Psoas muscle (tissue), 8 donors: ENCODE measurements at places on chromosomes 16 and 17. TPM values are rescaled to one million over a fixed set of nuclear protein-coding genes. Genes with fewer than 3 reads are reported as not detected.

GRCh38 chr16:72199761-72200337 lies 27.9 kb upstream of the PMFBP1 start:
- no peak for DNase-seq
- H3K4me1 ChIP-seq: no peaks in the 10 kb centered on the region
- no peaks in the 10 kb centered on the region for H3K36me3 ChIP-seq
- no peaks in the 10 kb centered on the region for H3K27me3 ChIP-seq
- H3K27ac ChIP-seq: no peak overlapping the region

- no peaks in the 10 kb centered on the region for H3K27me3 ChIP-seq
- peak; percentile 59 for DNase-seq
- H3K36me3 ChIP-seq: no peaks in the 10 kb centered on the region
- no peak overlapping the region for H3K4me3 ChIP-seq
Observed at GRCh38 chr16:82368041-82368440, 198.0 kb upstream of the MPHOSPH6 start.

- H3K4me1 ChIP-seq: peaks cover 15% of the 10 kb centered on the region
- no peak overlapping the region for H3K27ac ChIP-seq
- no peak overlapping the region for H3K4me3 ChIP-seq
- H3K27me3 ChIP-seq: no peaks in the 10 kb centered on the region
- H3K36me3 ChIP-seq: no peaks in the 10 kb centered on the region
- DNase-seq: no peak
Observed at GRCh38 chr17:4715063-4715744, 4.8 kb downstream of the ARRB2 start.

GRCh38 chr16:68445458-68445857 lies 2.9 kb downstream of the SMPD3 start:
- H3K36me3 ChIP-seq: no peaks in the 10 kb centered on the region
- H3K27ac ChIP-seq: no peak overlapping the region
- H3K4me1 ChIP-seq: peaks cover 12% of the 10 kb centered on the region
- H3K27me3 ChIP-seq: peaks cover 41% of the 10 kb centered on the region

GRCh38 chr16:82300374-82300951 lies 130.4 kb upstream of the MPHOSPH6 start:
- H3K27ac ChIP-seq: no peak overlapping the region
- H3K36me3 ChIP-seq: no peaks in the 10 kb centered on the region
- H3K4me1 ChIP-seq: no peaks in the 10 kb centered on the region
- no peaks in the 10 kb centered on the region for H3K27me3 ChIP-seq
- H3K4me3 ChIP-seq: no peak overlapping the region

DNA sequence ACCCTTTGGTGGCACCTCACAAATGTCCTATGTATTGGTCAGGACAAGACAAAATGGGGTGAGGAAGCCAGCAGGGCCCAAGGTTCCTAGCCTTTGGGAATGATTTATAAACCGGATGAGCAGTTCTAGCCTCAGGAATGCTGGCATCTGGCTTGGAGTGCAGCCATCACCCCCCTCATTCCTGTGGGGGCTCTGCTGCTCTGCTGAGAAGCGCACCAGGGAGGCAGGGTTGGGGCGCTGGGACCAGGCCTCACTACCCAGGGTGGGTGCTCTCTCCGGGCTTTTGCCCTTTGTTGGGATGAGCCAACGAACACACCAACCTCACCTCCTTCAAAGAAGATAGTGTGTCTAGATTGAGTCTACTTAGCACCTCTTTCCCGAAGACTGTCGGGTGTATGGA lies 39.2 kb downstream of the TMEM11 start:
- no peak for DNase-seq
- no peak overlapping the region for H3K4me3 ChIP-seq
- peak overlapping the region; percentile 96 for H3K27ac ChIP-seq
- no peaks in the 10 kb centered on the region for H3K27me3 ChIP-seq
- peaks cover 48% of the 10 kb centered on the region for H3K4me1 ChIP-seq
- H3K36me3 ChIP-seq: peaks cover 13% of the 10 kb centered on the region

- H3K27ac ChIP-seq: no peak overlapping the region
- DNase-seq: no peak
- no peaks in the 10 kb centered on the region for H3K36me3 ChIP-seq
- H3K4me1 ChIP-seq: peaks cover 8% of the 10 kb centered on the region
- H3K4me3 ChIP-seq: no peak overlapping the region
- peaks cover 8% of the 10 kb centered on the region for H3K27me3 ChIP-seq
Observed at GRCh38 chr17:48016112-48016511, 21.5 kb downstream of the COPZ2 start.

GRCh38 chr17:538181-538973 lies 176.3 kb downstream of the VPS53 start:
- peaks cover 8% of the 10 kb centered on the region for H3K4me1 ChIP-seq
- no peaks in the 10 kb centered on the region for H3K36me3 ChIP-seq
- H3K27me3 ChIP-seq: no peaks in the 10 kb centered on the region
- DNase-seq: no peak
- no peak overlapping the region for H3K27ac ChIP-seq

GRCh38 chr17:47696717-47697642 lies 3.0 kb downstream of the TBKBP1 start:
- no peak overlapping the region for H3K27ac ChIP-seq
- no peak overlapping the region for H3K4me3 ChIP-seq
- H3K4me1 ChIP-seq: peaks cover 12% of the 10 kb centered on the region
- H3K36me3 ChIP-seq: peaks cover 29% of the 10 kb centered on the region

DNA sequence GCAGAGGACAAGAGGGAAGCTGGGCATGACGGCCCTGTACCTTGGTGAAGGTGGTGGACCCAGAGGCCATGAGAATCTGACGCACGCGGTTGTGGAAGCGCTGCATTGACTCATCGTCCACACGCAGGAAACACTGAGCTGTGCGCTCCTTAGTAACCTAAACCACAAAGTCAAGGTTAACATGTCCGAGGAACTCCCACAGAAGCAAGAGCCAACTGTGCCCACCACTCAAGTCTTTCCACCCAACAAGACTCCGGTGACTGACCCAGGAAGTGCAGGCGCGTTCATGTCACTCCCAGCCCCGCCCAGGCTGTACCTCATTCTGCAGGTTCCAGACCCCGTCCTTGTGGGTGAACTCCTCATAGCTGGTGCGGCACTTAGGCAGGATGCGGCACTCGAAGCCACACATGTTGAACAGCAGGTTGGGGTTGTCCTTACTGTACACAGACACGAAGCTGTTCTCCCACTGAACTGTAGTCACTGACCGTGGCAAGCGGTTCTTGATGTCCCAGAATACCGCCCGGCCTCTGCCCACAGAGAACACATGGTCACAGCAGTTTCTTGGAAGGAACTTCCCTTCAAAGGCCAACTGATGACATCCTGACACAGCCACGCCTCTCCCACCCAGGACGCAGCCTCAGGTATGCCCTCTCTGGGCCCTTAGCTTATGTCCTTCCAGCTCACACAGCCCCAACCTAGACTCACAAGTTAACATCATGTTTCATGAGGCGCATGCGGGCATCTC lies 11.5 kb downstream of the PRPF8 start:
- no peak overlapping the region for H3K4me3 ChIP-seq
- DNase-seq: no peak
- no peaks in the 10 kb centered on the region for H3K27me3 ChIP-seq
- H3K4me1 ChIP-seq: peaks cover 10% of the 10 kb centered on the region
- H3K27ac ChIP-seq: no peak overlapping the region
- peaks cover 29% of the 10 kb centered on the region for H3K36me3 ChIP-seq

GRCh38 chr16:23784811-23785447 lies 30.1 kb downstream of the CHP2 start:
- no peak overlapping the region for H3K4me3 ChIP-seq
- H3K36me3 ChIP-seq: no peaks in the 10 kb centered on the region
- peaks cover 3% of the 10 kb centered on the region for H3K27me3 ChIP-seq

- no peak overlapping the region for H3K27ac ChIP-seq
- DNase-seq: no peak
- H3K36me3 ChIP-seq: no peaks in the 10 kb centered on the region
- peaks cover 42% of the 10 kb centered on the region for H3K4me1 ChIP-seq
Observed at GRCh38 chr16:89401641-89402445, 88.5 kb downstream of the ANKRD11 start.

DNA sequence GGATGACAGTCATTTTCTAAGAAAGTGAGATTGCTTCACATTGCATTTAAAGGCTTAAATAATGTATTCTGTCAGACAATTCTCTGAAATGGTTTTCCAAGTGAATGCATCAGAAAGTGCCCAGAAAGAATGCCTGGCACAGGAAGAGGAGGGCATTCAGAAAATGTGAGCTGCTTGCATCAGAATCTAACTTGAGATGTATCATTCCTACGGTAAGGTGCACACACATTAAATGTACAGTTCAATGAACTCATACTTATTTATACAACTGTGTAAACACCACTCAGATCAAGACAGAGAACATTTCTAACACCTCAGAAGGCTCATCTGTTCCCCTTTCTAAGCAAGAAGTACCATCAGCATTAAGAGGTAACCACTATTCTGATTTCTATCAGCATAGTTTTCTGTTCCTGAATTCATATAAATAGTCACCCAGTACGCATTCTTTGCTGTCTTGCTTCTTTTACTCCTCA lies 638.0 kb downstream of the MAF start:
- peaks cover 3% of the 10 kb centered on the region for H3K4me1 ChIP-seq
- H3K36me3 ChIP-seq: no peaks in the 10 kb centered on the region
- H3K4me3 ChIP-seq: no peak overlapping the region
- DNase-seq: no peak
- H3K27me3 ChIP-seq: no peaks in the 10 kb centered on the region
- no peak overlapping the region for H3K27ac ChIP-seq

- H3K4me1 ChIP-seq: peaks cover 6% of the 10 kb centered on the region
- DNase-seq: no peak
- no peaks in the 10 kb centered on the region for H3K27me3 ChIP-seq
- H3K27ac ChIP-seq: no peak overlapping the region
- no peaks in the 10 kb centered on the region for H3K36me3 ChIP-seq
Observed at GRCh38 chr17:43558805-43559160, 12.6 kb upstream of the ETV4 start.

DNA sequence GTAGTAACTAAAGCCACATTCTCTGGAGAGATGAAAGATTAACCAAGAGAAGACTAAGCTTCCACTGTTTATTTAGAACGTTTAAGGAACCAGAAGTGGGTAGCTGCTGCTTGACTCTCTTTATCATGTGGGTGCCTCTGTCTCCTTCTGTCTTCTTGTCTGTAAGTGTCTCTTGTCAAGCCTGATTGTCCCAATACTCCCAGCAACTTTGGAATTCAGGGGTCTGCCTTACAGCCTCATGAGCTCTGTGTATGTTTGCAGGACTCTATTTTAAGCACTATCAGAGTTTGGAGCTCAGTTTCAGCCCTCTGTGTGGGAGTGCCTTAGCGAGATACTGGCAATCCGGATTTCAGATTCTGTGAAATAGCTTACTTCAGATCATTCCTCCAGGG lies 29.3 kb upstream of the SPACA3 start:
- H3K4me1 ChIP-seq: no peaks in the 10 kb centered on the region
- H3K36me3 ChIP-seq: no peaks in the 10 kb centered on the region
- peaks cover 2% of the 10 kb centered on the region for H3K27me3 ChIP-seq
- no peak overlapping the region for H3K27ac ChIP-seq
- no peak overlapping the region for H3K4me3 ChIP-seq
- DNase-seq: no peak

- peaks cover 4% of the 10 kb centered on the region for H3K27me3 ChIP-seq
- H3K36me3 ChIP-seq: no peaks in the 10 kb centered on the region
Observed at GRCh38 chr17:8753136-8753975, 5.0 kb downstream of the SPDYE4 start.

DNA sequence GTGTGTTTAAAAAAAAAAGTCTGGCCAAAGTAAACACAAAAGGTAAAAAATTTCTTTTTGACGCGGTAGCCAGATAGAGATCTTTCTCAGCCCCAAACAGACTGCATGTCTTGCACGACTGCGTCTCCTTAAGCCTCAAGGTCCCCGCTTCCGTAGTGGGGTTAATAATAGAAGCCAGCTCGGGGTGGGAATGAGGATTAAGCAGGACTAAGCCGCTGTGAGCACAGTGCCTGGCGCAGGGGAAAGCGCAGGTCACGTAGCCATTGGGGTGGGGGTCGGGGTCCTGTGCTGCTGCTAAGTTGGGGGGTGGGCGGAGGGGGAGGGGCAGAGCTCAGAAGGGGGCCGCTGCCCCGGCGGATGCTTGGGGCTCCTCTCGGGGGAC lies 521 bp downstream of the GGA2 start:
- H3K4me1 ChIP-seq: peaks cover 17% of the 10 kb centered on the region
- H3K27me3 ChIP-seq: no peaks in the 10 kb centered on the region
- DNase-seq: no peak
- H3K27ac ChIP-seq: peak overlapping the region; percentile 95
- H3K36me3 ChIP-seq: peaks cover 10% of the 10 kb centered on the region
- H3K4me3 ChIP-seq: peak overlapping the region; percentile 94

DNA sequence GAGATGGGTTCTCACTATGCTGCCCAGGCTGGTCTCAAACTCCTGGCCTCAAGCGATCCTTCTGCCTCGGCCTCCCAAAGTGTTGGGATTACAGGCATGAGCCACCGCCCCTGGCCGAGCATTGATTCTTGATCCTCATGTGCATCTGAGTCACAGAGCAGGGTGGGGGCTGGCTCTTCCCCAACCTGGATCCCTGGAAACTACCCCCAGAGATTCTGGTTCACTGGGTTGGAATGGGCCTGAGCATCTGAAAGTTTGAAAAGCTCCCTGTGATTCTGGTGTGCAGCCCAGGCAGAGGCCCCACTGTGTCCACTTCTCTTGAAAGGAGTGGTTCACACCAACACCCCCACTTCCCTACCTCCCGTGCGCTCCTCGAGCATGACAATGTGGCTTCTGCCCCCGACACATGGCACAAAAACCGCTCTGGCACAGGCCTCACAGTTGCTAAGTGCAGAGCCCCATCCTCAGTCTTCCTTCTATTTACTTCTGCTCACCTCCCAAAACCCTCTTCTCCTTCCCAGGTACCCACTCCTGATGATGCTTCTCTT lies 4.6 kb downstream of the QPRT start:
- no peaks in the 10 kb centered on the region for H3K36me3 ChIP-seq
- DNase-seq: no peak
- no peak overlapping the region for H3K27ac ChIP-seq
- H3K4me1 ChIP-seq: no peaks in the 10 kb centered on the region
- H3K4me3 ChIP-seq: no peak overlapping the region

GRCh38 chr17:5011928-5012327 lies 14.2 kb downstream of the KIF1C start:
- H3K4me1 ChIP-seq: no peaks in the 10 kb centered on the region
- H3K27ac ChIP-seq: peak overlapping the region; percentile 16
- no peaks in the 10 kb centered on the region for H3K27me3 ChIP-seq
- no peak for DNase-seq

The SYT17 gene
- 0.39 TPM for total RNA-seq

The CARHSP1 gene
- total RNA-seq: 23.0 TPM

The TEX14 gene
- total RNA-seq: 0.14 TPM

The GPR139 gene
- total RNA-seq: not detected

The KRT17 gene
- total RNA-seq: not detected

The HOXB7 gene
- 0.85 TPM for total RNA-seq

The CCDC92B gene
- total RNA-seq: not detected

The PLD6 gene
- total RNA-seq: 1.8 TPM
